ENCODE measurements at places on chromosomes 3 and 15. TPM values are rescaled to one million over a fixed set of nuclear protein-coding genes. Genes with fewer than 3 reads are reported as not detected.

- no peaks in the 10 kb centered on the region for H3K27me3 ChIP-seq
- no peaks in the 10 kb centered on the region for H3K4me1 ChIP-seq
- peaks cover 52% of the 10 kb centered on the region for H3K36me3 ChIP-seq
- no peak for DNase-seq
- H3K4me3 ChIP-seq: no peak overlapping the region
Measured at GRCh38 chr15:92968926-92969651, 69.0 kb downstream of the CHD2 start.

DNA sequence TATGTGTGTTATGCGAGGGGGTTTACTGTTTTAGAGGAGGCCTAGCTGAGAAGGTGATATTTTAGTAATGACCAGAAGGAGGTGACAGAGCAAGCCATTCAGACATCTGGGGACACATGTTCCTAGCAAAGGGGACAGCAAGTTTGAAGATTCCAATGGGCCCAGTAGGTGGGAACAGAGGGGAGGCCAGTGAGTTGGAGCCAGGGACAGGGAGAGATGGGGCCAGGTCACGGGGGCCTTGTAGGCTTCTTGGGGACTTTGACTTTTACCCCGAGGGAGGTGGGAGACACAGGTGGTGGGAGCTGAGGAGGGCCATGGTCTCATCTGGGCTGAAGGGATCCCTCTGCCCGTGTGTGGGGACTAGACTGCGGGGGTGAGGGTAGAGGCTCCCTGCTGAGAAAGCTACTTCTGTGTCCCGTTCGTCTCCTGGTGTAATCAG, 72.5 kb downstream of the MGLL start:
- H3K36me3 ChIP-seq: no peaks in the 10 kb centered on the region
- no peaks in the 10 kb centered on the region for H3K27me3 ChIP-seq
- H3K4me1 ChIP-seq: no peaks in the 10 kb centered on the region
- DNase-seq: no peak

GRCh38 chr3:154250291-154250690, 74.0 kb downstream of the DHX36 start:
- no peaks in the 10 kb centered on the region for H3K36me3 ChIP-seq
- H3K27me3 ChIP-seq: no peaks in the 10 kb centered on the region
- no peak overlapping the region for H3K4me3 ChIP-seq
- H3K27ac ChIP-seq: no peak overlapping the region
- DNase-seq: no peak

DNA sequence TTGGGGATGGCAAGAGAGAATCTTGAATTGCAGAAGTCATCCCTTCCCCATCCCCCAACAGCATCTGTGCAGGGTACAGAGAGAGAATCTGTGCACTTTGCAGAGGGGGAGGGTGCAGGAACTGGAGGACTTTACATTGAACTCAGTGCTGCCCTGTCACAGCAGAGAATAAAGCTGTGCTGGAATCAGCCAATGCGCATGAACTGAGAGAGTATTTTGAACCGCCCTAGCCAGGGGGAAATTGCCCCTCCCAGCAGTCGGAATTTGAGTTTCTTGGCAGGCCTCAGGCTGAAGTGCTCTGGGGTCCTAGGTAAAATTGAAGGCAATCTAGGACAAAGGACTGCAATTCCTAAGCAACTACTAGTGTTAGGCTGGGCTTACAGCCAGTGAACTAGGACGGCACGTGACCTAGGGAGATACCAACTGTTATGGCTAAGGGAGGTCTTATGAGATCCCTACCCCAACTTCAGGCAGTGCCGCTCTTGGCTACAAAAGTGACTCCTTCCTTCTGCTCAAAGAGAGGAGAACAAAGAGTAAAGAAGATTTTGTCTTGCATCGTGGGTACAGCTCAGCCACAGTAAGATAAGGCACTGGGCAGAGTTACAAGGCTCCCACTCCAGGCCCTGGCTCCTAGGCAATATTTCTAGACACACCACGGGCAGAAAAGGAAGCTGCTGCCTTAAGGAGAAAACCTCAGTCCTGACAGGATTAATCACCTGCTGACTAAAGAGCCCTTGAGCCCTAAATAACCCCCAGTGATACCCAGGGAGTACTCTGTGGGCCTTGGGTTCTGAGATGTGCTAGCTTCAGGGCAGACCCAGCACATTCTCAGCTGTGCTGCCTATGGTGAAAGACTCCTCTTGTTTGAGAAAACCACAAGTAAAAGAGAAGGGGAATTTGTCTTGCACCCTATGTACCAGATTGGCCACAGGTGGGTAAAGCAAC, 300.5 kb upstream of the ALCAM start:
- no peaks in the 10 kb centered on the region for H3K36me3 ChIP-seq
- H3K27ac ChIP-seq: no peak overlapping the region
- H3K4me1 ChIP-seq: no peaks in the 10 kb centered on the region
- no peak overlapping the region for H3K4me3 ChIP-seq
- no peaks in the 10 kb centered on the region for H3K27me3 ChIP-seq

DNA sequence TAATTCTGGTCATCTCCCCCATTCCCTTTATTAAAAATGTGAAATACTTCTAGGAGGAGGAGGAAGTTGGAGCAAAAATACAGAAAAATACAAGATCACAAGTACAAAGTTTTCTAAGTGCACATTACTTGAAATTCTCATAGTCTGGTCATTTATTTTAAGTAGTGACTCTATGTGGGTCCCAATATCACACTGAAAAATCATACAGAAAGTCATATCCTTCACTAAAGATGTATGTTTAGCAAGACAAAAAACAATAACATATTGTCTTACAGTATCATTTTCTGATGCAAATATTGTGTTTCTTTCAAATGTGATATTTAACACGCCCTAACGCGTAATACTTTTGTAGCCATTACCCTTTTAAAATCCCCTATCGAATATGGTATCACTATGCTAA, 2.5 kb downstream of the ALDH1A2 start:
- peaks cover 46% of the 10 kb centered on the region for H3K4me1 ChIP-seq
- H3K27ac ChIP-seq: no peak overlapping the region
- no peaks in the 10 kb centered on the region for H3K36me3 ChIP-seq

GRCh38 chr15:98950248-98950647, 57.3 kb downstream of the PGPEP1L start:
- DNase-seq: no peak
- no peaks in the 10 kb centered on the region for H3K27me3 ChIP-seq
- H3K27ac ChIP-seq: no peak overlapping the region
- H3K4me1 ChIP-seq: no peaks in the 10 kb centered on the region
- H3K4me3 ChIP-seq: no peak overlapping the region

DNA sequence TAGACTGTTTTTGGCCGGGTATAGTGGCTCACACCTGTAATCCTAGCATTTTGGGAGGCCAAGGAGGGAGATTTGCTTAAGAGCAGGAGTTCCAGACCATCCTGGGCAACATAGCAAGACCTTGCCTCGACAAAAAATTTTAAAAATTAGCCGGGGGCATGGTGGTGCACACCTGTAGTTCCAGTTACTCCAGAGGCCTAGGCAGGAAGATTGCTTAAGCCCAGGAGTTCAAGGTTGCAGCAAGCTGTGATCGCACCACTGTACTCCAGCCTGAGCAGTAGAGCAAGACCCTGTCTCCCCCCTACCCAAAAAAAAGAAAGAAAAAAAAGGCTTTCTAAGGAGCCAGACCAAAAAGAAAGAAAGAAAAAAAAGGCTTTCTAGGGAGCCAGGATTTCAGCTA, 36.7 kb downstream of the TMOD3 start:
- no peak for DNase-seq
- H3K36me3 ChIP-seq: no peaks in the 10 kb centered on the region
- no peak overlapping the region for H3K27ac ChIP-seq
- no peaks in the 10 kb centered on the region for H3K27me3 ChIP-seq
- H3K4me1 ChIP-seq: no peaks in the 10 kb centered on the region

DNA sequence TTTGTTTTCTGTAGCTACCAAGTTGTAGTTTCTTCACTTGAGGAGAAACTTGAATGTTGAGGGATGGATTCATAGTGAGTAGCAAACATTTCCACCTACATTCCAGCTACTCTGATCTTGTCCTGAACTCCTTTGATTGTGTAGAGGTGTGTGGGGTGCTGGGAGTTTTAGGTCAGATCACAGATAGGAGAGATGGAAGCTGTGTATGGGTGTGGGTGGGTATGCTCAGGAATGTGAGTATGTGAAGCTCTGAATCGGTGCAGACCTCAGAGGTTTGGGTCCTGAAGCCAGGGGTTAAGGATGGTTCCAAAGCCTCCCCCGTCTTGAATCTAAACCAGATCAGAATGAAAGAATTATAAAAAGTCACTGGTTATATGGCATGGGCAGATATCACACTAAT, 52.6 kb upstream of the VILL start:
- no peak for DNase-seq
- H3K27me3 ChIP-seq: no peaks in the 10 kb centered on the region
- H3K27ac ChIP-seq: no peak overlapping the region
- H3K4me3 ChIP-seq: no peak overlapping the region
- H3K4me1 ChIP-seq: no peaks in the 10 kb centered on the region
- H3K36me3 ChIP-seq: no peaks in the 10 kb centered on the region

GRCh38 chr15:64037966-64038365, 8.3 kb downstream of the DAPK2 start:
- H3K4me1 ChIP-seq: no peaks in the 10 kb centered on the region
- no peak overlapping the region for H3K4me3 ChIP-seq
- no peak for DNase-seq
- peaks cover 3% of the 10 kb centered on the region for H3K36me3 ChIP-seq
- no peak overlapping the region for H3K27ac ChIP-seq
- no peaks in the 10 kb centered on the region for H3K27me3 ChIP-seq

- no peaks in the 10 kb centered on the region for H3K27me3 ChIP-seq
- H3K4me1 ChIP-seq: no peaks in the 10 kb centered on the region
- H3K36me3 ChIP-seq: no peaks in the 10 kb centered on the region
- no peak overlapping the region for H3K4me3 ChIP-seq
- H3K27ac ChIP-seq: no peak overlapping the region
Measured at GRCh38 chr3:195001961-195002861, 268.7 kb downstream of the XXYLT1 start.

DNA sequence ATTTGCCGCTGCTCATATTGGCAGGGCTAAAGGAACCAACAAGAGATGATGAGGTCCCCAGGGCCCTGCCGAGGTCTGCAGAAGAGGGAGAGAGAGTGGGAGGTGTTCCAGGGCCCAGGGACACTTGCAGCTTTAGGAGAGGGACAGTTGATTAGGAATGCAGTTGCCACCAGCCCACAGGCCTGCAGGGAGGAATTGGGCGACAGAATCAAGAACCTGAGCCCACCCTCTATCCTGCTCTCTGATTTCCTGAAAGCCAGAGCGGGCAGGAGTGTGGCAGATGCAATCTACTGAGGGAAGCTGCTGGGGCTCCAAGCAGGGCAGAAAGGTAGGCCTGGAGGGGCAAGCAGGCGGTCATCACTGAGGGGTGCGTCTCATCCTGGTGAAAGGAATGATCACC, 12.1 kb upstream of the PRR23E start:
- no peaks in the 10 kb centered on the region for H3K36me3 ChIP-seq
- H3K4me3 ChIP-seq: no peak overlapping the region
- H3K4me1 ChIP-seq: peaks cover 12% of the 10 kb centered on the region
- no peak for DNase-seq

- H3K4me3 ChIP-seq: no peak overlapping the region
- H3K27me3 ChIP-seq: no peaks in the 10 kb centered on the region
- no peaks in the 10 kb centered on the region for H3K4me1 ChIP-seq
- H3K27ac ChIP-seq: no peak overlapping the region
- no peak for DNase-seq
Measured at GRCh38 chr3:189239616-189240015, 67.8 kb downstream of the TPRG1 start.

DNA sequence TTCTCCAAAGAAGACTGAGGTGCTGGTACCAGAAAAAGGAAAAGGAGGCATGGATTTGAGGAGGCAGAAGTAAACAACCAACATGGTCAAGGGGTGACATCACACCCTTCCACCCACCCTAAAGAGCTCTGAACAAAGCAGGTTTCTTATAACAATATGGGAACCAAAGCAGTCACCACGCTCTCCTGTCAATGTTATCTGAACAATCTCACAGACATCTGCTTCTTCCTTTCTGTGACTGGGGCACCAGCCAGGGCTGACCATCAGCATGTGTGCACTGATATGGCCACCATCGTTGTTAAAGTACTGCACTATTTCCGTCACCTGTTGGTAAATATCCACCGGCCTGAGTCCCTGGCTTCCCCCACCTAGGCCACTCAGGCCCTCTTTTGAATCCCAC, 252.9 kb downstream of the SHQ1 start:
- H3K4me3 ChIP-seq: no peak overlapping the region
- H3K27ac ChIP-seq: no peak overlapping the region

GRCh38 chr3:168030577-168030976, 65.1 kb downstream of the GOLIM4 start:
- H3K4me1 ChIP-seq: no peaks in the 10 kb centered on the region
- H3K27ac ChIP-seq: no peak overlapping the region
- no peak overlapping the region for H3K4me3 ChIP-seq

DNA sequence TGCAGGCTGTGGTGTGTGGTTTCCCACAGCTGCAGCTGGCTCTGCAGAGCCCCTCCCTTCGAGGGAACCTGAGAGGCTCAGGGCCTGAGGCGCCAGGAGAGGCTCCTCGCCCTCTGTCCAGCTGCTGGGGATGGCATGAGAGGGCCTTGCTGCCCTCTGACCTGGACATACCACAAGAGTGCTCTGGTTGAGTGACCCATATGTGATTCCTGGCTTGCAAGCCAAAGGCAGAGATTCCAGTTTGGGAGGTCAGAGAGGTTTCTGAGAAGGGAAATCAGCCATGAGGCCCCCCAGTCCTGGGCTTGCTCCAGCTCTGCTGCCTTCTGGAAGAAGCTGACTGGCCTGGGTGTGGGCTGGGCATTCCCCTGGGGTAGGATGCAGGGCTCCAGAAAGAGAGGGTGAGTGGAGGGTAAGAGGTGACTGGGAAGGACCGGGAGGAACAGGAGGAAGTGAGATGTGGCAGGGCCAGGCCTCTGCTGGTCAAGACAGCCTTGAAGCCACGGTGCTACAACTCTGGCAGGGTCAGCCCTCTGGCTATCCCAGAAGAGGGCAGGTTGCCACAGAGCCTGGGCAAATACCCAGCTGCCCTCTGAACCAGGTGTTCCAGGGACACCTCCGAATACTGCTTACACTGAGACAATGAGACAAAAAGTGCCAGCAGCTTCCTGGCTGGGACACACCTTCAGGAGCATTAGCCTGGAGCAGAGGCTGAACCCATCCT, 16.0 kb upstream of the SRP14 start:
- H3K27me3 ChIP-seq: no peaks in the 10 kb centered on the region
- peaks cover 21% of the 10 kb centered on the region for H3K4me1 ChIP-seq
- H3K36me3 ChIP-seq: no peaks in the 10 kb centered on the region

GRCh38 chr3:174777813-174778212, 81.3 kb upstream of the NAALADL2 start:
- H3K36me3 ChIP-seq: no peaks in the 10 kb centered on the region
- H3K4me1 ChIP-seq: no peaks in the 10 kb centered on the region
- no peak for DNase-seq
- H3K27ac ChIP-seq: no peak overlapping the region
- H3K27me3 ChIP-seq: no peaks in the 10 kb centered on the region

CAND2 gene
- 2.4 TPM for total RNA-seq

DPPA2 gene
- 1.2 TPM for total RNA-seq

CD86 gene
- total RNA-seq: not detected

ZNF860 gene
- 0.22 TPM for total RNA-seq

FANCD2 gene
- total RNA-seq: 85.0 TPM

MINDY4B gene
- total RNA-seq: not detected

XYLB gene
- 2.1 TPM for total RNA-seq
